SK-N-SH (cell line): ENCODE measurements at places on chromosomes 11 and 22.

GRCh38 chr11:126654886-126655806, 299.7 kb downstream of the ST3GAL4 start:
- DNase-seq = no peak

DNA sequence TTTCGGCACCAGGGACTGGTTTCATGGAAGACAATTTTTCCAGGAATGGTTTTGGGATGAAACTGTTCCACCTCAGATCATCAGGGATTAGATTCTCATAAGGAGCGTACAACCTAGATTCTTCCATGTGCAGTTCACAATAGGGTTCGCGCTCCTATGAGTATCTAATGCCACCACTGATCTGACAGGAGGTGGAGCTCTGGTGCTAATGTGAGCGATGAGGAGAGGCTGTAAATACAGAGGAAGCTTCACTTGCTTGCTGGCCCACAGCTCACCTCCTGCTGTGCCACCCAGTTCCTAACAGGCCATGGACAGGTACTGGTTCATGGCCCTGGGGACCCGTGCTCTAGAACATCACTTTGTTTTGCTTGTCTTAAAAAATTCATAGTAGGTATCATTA, 41.8 kb upstream of the AMPD3 start:
- no peak for DNase-seq

GRCh38 chr22:28864878-28865596, 18.3 kb upstream of the ZNRF3 start:
- no peak for DNase-seq

GRCh38 chr11:134533511-134533910, 121.5 kb upstream of the B3GAT1 start:
- DNase-seq = no peak

- no peak for DNase-seq
Measured at GRCh38 chr11:114260483-114260882, 35.7 kb upstream of the NNMT start.

- DNase-seq = no peak
Measured at GRCh38 chr11:70153133-70153727, 49.9 kb upstream of the FADD start.

DNA sequence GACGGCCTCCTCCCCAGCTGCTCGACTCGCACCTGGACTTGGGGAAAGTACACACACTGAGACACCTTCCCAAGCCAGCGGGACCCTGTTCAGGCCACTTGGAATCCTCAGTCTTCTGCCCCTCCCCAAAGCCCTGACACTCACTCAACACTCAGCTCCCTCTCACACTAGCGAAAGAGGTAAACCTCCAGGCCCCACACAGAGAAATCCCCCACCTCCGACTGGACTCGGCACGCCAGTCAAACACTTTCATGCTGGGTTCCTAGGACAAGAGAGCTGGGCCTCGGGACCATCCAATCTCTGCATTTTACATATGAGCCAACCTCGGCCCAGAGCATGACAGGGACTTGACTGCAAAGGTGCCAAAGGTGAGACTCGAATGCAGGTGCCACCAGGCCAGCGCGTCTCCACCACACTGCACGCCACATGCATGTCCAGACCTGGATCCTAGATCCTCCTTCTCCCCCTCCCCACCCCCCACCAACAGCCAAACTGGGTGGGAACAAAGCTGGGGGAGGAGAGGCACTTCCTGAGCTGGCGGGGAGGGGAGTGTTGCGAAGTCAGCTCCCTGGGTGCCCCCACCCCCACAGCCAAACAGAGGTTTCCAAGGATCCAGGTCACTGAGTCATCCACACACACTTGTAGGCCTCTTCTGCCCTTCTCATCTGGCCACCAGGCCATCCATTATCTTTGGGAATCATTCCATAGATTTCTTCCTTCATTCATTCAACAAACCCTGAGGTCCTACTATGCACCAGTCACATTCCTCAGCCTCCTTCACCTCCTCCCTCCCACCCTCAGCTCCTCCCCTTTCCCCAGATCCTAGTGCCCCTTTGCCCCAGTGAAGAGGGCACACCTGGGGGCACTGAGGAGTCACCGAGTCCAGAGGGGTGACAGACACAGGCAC, 10.7 kb upstream of the CD5 start:
- DNase-seq = no peak

DNA sequence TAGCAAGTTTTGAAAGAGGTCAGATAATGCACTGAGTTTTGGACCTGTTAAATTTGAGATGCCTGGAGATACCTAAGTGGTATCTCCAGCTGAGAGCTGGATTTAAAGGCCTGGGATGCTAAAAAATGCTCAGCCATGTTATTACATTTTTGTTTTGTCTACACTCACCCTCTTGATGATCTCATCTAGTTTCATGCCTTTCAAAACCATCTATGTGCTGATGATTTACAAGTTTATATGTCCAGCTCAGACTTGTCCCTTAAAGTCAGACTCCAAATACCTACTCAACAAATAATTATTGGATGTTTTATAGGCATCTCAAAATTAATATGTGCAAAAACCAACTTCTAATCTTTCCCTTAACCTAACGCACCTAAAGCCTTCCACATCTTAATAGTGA, 103.6 kb upstream of the OR9G4 start:
- no peak for DNase-seq

GRCh38 chr11:96219981-96220623, 122.9 kb downstream of the MAML2 start:
- DNase-seq = no peak

- DNase-seq = no peak
Measured at GRCh38 chr22:45754822-45755221, 83.2 kb downstream of the ATXN10 start.

DNA sequence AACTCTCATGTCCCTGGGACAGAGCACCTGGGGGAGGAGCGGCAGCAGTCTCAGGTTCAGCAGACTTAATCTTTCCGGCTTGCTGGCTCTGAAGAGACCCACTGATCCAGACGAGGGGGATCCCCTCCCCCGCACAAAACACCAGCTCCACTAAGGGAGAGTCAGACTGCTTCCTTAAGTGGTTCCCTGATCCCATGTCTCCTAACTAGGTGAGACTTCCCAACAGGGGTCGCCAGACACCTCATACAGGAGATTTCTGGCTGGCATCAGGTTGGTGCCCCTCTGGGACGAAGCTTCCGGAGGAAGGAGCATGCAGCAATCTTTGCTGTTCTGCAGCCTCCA, 157.2 kb upstream of the TMEM45B start:
- DNase-seq = no peak

GRCh38 chr11:66684635-66685034, 6.9 kb upstream of the RBM4B start:
- peak; percentile 10 for DNase-seq

GRCh38 chr11:45209000-45209879, 62.8 kb downstream of the PRDM11 start:
- no peak for DNase-seq

GRCh38 chr11:17748761-17749721, 14.5 kb downstream of the KCNC1 start:
- DNase-seq = no peak

DNA sequence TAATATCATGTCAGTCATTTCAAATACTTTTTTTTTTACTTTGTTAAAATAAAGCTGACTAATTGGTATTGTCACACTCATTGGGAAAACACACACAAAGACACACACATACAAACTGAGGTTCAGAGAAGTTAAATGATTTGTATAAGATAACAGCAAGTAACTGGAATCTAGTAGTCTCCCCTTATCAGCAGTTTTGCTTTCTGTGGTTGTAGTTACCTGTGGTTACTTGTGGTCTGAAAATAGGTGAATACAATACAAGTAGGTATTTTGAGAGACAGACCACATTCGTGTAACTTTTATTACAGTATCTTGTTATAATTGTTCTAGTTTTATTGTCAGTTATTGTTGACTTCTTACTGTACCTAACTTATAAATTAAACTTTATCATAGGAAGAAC, 610.9 kb downstream of the CNTN5 start:
- DNase-seq = no peak

DNA sequence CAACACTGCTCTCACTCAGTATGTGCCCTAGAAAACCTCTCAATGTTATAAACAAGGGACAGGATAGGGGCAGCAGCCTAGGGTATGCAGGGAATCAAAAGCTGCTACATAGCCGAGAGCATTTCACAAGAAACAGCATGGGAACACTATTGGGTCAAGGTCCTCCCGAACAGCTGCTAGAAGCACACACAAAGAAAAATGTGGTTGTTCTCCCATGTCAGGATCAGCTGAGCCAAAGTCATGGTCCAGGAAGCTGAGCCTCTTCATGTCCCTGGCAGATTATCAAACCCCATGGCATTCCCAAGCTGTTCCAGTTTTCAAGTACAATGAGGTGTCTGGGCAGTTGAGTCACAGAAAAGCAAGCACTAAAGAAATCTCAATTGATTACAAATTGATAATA, 21.0 kb upstream of the GDPD4 start:
- DNase-seq = no peak

GRCh38 chr11:32006799-32007388, 84.0 kb upstream of the RCN1 start:
- peak; percentile 42 for DNase-seq

DNA sequence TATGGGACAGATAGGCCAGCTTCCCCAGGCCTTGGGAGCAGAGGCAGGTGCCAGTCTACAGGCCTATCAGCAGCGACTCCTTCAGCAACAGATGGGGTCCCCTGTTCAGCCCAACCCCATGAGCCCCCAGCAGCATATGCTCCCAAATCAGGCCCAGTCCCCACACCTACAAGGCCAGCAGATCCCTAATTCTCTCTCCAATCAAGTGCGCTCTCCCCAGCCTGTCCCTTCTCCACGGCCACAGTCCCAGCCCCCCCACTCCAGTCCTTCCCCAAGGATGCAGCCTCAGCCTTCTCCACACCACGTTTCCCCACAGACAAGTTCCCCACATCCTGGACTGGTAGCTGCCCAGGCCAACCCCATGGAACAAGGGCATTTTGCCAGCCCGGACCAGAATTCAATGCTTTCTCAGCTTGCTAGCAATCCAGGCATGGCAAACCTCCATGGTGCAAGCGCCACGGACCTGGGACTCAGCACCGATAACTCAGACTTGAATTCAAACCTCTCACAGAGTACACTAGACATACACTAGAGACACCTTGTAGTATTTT, 26.6 kb upstream of the L3MBTL2 start:
- no peak for DNase-seq

- DNase-seq = peak; percentile 67
Measured at GRCh38 chr11:115290893-115291292, 213.3 kb downstream of the CADM1 start.

DNA sequence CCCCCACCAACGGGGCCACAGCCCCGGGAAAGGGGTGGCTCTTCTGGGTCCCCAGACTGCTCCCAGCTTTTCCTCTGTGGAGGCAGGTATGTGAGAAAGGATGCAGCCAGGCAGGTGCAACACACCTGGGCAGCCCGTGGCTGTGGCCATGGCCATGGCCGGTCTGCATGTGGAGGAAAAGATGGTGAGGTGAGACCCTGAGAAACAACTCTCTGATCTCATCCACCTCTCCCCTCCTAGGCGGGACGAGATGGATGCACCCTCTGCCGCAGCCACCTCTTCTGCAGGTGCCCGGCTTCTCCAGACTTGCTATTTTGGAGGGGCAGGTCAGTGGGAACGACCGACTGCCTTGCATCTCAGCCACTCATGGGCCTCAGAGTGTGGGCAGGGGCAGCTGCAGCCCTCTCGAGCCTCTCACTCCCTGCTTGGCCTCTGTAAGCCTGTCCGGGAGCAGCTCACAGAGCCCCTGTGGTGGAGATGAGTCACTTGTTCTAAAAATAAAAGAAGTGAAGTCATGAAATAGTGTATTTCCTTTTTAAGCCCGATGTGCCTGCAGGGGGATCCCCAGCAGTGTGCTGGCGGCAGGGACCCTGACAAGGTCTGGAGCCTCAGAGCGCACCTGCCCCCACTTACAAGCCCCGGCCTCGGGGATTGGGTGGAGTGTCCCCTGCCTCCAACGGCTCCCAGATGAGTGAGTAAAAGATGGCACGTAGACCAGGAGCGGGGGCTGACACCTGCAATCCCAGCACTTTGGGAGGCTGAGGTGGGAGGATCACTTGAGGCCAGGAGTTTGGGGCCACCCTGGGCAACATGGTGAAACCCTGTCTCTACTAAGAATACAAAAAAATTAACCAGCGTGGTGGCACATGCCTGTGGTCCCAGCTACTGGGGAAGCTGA, 10.7 kb downstream of the SMIM38 start:
- peak; percentile 46 for DNase-seq

DNA sequence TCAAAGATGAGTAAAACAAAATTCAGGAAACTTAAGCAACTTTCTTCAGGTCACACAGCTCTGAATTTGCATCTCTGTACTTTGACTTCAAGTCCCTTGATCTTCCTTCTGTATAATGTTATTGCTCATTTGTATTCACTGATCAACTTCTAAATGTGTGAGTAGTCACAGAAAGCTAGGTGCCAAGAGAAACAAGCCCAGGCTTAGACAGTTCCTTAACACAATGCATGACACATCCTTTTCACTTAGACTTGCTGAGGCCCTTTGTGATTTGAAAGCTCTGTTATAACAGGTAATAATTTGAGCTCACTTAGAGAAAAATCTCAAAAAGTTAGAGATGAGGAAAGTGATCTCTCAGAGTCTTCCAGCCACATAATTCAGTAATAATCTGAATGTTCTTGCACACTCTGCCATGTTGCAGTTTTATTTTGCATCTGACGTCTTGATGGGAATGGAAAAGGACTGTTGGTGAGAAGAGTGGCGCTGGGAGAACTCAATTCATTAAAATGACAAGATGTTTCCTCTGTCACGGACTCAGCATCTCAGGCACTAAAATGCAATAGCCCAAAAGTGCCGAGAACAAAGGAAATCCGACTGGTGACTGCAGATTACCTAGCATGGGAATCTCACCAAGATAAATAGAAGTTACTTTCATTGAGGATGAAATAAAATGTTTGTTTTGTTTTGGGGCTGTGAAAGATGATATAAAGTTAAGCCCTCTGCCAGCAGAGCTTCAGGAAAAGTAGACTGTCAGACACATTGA, 665.3 kb downstream of the OPCML start:
- no peak for DNase-seq

GRCh38 chr11:93370260-93370659, 39.7 kb downstream of the DEUP1 start:
- no peak for DNase-seq

- DNase-seq = no peak
Measured at GRCh38 chr11:19163617-19164016, 38.2 kb downstream of the CSRP3 start.

DNA sequence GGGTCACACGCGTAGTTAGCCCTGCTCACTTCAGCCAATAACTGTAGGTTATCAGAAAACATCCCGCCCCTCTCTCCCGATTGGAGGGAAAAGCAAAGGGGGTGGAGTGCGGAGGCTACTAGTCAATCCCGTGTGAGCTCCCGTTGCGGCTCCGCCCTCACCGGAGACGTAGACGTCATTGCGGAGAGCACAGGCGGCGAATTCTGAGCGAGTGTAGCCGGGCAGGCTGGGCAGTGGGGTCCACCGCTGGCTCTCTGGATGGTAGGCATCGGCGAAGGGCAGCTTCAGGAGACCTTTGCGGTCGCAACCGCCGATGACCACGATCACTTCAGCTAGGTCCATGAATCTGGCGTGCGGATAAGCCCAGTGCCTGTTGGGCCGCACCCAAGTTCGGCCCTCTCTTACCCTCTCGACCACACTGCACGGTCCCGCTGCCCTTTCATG, 4.7 kb downstream of the KLHL35 start:
- peak; percentile 99 for DNase-seq

- DNase-seq = peak; percentile 23
Measured at GRCh38 chr11:1880746-1881441, 10.8 kb downstream of the PRR33 start.

- no peak for DNase-seq
Measured at GRCh38 chr22:49955581-49956417, 4.8 kb upstream of the PIM3 start.

- DNase-seq = no peak
Measured at GRCh38 chr22:22210375-22210774, 34.2 kb upstream of the VPREB1 start.
